T-cell (primary cell): ENCODE measurements at places on chromosomes 11 and 22. TPM values are rescaled to one million over a fixed set of nuclear protein-coding genes. Genes with fewer than 3 reads are reported as not detected.

DNA sequence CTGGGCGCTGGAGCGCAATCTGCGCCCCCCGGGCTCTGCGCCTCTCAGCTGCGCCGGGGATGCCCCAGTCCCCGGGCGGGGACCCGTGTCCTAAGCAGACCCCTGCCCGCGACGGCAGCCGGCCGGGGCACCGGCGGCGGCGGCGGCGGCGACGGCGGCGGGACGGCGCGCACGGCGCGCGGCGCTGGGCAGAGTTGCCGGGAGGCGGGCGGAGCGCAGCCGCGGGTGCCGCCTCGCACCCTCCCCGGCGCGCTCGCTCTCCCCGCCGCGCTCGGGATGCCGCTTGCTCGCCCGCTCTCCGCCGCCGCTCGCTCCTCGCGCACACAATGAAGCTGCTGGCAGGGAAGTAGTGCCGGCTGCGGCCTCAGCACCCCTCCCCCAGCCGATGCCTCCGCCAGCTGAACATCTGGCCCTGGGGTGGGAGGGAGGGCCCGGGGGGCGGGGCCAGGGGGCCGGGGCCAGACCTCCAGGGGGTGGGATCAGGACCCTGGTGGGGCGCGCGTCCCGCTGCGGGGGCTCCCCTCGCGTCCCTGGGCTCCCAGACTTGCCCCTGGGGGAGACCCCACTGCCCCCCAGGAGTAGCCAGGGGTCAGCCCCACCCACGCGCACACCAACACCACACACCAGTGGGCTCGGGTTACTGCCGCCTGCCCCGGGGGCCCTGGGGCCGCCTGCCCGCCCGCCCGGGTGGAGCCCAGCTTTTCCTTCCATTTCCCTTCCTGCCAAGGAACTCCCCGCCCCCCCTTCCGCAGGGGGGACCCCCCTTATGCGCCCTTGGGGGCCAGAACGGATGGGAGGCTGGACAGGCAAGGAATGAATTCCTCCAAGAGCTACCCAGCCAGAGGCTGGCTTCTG lies at the start of gene RCOR2:
RCOR2 (minus strand) TSS at position 328 of the 855 bp plus-strand sequence. CDS start 708 bp downstream, outside the sequence.
- H3K4me1 ChIP-seq, result peaks cover 51% of the 10 kb centered on the region
- DNase-seq, result peak; percentile 52
- no peak within 1 kb of the TSS for H3K27ac ChIP-seq
- H3K27me3 ChIP-seq, result peaks cover 28% of the 10 kb centered on the region
- H3K36me3 ChIP-seq, result no peaks in the 10 kb centered on the region
- H3K4me3 ChIP-seq, result peak within 1 kb of the TSS; percentile 54

- DNase-seq, result peak; percentile 77
- peak overlapping the region; percentile 96 for H3K27ac ChIP-seq
- no peaks in the 10 kb centered on the region for H3K27me3 ChIP-seq
- peaks cover 93% of the 10 kb centered on the region for H3K4me1 ChIP-seq
Measured at GRCh38 chr22:17777005-17777716, 2.9 kb upstream of the BID start.

GRCh38 chr22:29203488-29204454 lies 1.9 kb upstream of the EMID1 start:
- H3K4me3 ChIP-seq, result no peak overlapping the region
- H3K4me1 ChIP-seq, result peaks cover 31% of the 10 kb centered on the region
- H3K36me3 ChIP-seq, result no peaks in the 10 kb centered on the region

DNA sequence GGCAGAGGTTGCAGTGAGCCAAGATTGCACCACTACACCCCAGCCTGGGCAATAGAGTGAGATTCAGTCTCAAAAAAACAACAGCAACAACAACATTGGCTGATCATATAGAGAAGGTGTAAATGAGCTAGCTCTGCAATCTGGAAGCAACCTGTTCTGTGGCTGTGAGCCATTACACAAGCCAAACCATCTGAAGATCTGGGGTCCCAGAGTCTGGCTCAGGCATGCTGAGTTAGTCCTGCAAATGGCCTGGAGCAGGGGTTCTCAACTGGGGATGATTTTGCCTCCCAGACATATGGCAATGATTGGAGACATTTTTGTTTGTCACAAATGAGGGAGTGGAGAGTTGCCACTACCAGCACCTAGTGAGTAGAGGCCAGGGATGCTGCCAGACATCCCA lies 42.3 kb upstream of the RAB1B start:
- H3K27me3 ChIP-seq, result no peaks in the 10 kb centered on the region
- DNase-seq, result no peak

DNA sequence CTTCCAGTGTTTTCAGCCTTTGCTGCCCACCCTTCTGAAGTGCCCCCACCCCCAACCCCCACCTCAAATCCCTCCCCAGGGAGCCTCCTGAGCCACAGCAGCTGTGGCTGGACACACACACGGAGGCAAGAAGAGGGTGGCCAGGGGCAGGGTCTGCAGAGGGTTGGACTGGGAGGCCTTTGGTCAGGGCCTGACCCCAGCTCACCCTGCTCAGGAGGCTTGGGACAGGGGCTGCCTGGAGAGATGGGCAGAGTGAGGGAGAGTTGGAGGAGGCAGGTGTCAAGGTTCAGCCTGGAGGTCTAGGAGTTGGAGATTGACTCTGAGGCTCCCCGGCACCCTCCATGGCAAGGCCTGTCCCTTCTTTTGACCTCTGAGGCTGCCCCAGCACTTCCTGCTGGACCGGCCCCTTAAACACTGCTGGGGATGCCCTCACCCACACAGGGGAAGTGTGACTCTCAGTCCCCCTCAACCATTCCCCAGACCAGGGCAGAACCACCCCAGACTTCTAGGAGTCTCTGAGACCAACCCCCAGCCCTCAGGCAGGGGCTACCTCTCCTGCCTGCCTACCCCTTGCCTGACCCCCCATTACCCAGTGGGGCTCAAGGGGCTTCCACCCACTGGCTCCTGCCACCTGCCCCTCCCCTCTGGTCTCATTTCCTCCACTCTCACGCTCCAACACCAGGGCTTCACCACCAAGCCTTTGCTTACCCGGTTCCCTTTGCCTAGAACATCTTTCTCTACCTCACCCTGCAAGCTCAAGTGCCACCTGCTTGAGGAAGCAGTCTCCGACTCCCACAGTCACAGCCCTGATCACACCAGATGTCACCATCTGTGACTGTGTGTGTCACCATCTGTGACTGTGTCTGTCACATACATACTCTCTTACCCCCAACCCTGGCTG lies 8.6 kb downstream of the ARAP1 start:
- H3K27me3 ChIP-seq, result no peaks in the 10 kb centered on the region
- H3K36me3 ChIP-seq, result no peaks in the 10 kb centered on the region
- no peak for DNase-seq
- H3K4me3 ChIP-seq, result no peak overlapping the region
- H3K4me1 ChIP-seq, result peaks cover 79% of the 10 kb centered on the region

DNA sequence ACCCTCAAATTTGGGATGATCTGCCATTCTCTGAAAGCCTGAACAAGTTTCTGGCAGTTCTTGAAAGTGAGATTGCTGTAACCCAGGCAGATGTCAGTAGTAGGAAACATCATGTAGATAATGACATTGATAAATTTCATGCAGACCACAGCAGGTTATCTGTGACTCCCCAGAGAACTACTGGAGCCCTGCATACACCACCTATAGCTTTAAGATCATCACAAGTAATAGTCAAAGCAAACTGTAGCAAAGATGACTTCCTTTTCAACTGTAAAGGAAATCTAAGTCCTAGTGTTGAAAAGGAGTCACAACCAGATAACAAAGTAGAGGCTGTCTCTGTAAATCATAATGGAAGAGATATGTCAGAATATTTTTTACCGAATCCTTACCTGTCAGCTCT lies 31.0 kb downstream of the DDIAS start:
- no peak overlapping the region for H3K4me3 ChIP-seq
- no peak for DNase-seq
- no peaks in the 10 kb centered on the region for H3K36me3 ChIP-seq
- no peak overlapping the region for H3K27ac ChIP-seq
- H3K4me1 ChIP-seq, result peaks cover 8% of the 10 kb centered on the region

The OTOG gene
- total RNA-seq, result not detected

- H3K36me3 ChIP-seq, result peaks cover 14% of the 10 kb centered on the region
- no peak overlapping the region for H3K4me3 ChIP-seq
- DNase-seq, result no peak
- no peak overlapping the region for H3K27ac ChIP-seq
- H3K4me1 ChIP-seq, result no peaks in the 10 kb centered on the region
- no peaks in the 10 kb centered on the region for H3K27me3 ChIP-seq
Measured at GRCh38 chr11:894575-895201, 15.9 kb downstream of the CHID1 start.

- no peak overlapping the region for H3K27ac ChIP-seq
- H3K4me1 ChIP-seq, result no peaks in the 10 kb centered on the region
- DNase-seq, result no peak
- no peaks in the 10 kb centered on the region for H3K36me3 ChIP-seq
Measured at GRCh38 chr11:118837868-118838267, 45.8 kb upstream of the CXCR5 start.

- no peak overlapping the region for H3K4me3 ChIP-seq
- no peak overlapping the region for H3K27ac ChIP-seq
- peaks cover 15% of the 10 kb centered on the region for H3K27me3 ChIP-seq
- H3K4me1 ChIP-seq, result no peaks in the 10 kb centered on the region
- DNase-seq, result no peak
Measured at GRCh38 chr11:107598225-107599139, 7.5 kb downstream of the ELMOD1 start.

- H3K27ac ChIP-seq, result no peak overlapping the region
- DNase-seq, result no peak
- H3K4me3 ChIP-seq, result no peak overlapping the region
- peaks cover 26% of the 10 kb centered on the region for H3K27me3 ChIP-seq
- no peaks in the 10 kb centered on the region for H3K36me3 ChIP-seq
Measured at GRCh38 chr11:44004452-44005062, 43.2 kb upstream of the ACCSL start.

The KRTAP5-7 gene
- not detected for total RNA-seq

The CARD18 gene
- total RNA-seq, result not detected

The FZD4 gene
- not detected for total RNA-seq

DNA sequence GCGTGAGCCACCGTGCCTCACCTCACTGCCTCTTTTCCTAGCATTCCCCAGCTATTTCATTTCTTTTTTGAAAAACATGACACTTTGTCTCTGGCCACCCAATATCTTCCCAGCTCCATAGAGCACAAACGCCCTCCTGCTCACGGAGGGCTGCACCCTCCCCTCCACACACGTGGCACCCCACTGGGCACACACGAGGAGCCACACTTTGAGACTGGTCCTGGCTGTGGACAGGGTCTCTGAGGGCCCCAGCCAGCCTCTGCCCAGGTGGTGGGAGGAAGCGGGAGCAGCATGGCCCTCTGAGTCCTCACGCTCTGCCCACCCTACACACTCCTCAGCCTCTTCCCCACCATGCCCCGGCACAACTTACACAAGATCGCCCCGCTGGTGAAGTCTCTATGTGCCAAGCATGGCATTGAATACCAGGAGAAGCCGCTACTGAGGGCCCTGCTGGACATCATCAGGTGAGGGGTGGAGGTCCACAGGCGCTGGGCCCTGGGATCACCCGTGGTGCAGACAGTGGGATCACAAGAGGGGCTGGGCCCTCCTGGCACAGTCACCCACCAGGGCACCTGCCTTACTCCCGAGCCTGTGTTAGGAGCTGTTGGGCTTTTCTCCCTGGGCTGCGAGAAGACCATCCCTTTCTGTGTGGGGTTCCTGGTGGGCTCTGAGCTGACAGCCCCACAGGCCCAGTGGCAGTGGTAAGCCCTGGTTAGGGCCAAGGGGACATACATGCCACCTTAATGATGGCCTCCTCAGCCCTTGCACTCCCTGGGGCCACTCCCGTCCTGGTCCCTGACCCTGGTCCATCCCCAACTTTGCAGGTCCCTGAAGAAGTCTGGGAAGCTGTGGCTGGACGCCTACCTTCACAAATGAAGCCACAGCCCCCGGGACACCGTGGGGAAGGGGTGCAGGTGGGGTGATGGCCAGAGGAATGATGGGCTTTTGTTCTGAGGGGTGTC lies 26.2 kb downstream of the FADS3 start:
- H3K4me3 ChIP-seq, result no peak overlapping the region
- no peaks in the 10 kb centered on the region for H3K27me3 ChIP-seq
- no peak for DNase-seq
- peaks cover 11% of the 10 kb centered on the region for H3K36me3 ChIP-seq
- no peak overlapping the region for H3K27ac ChIP-seq

The NFRKB gene
- total RNA-seq, result 49.7 TPM

DNA sequence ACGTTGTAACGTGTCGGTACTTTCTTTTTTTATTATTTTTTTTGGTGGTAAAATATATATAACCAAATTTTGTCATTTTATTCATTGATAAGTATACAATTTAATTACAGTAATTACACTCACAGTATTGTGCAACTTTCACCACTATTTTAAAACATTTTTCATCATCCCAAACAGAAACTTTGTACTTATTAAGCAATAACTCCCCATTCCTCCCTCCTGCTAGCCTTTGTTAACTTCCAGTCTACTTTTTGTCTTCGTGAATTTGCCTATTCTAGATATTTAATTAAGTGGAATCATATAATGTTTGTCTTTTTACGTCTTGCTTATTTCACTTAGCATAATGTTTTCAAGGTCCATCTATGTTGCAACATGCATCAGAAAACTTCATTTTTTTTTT lies 58.5 kb downstream of the STIM1 start:
- no peak for DNase-seq
- H3K4me3 ChIP-seq, result no peak overlapping the region
- peaks cover 2% of the 10 kb centered on the region for H3K36me3 ChIP-seq
- H3K4me1 ChIP-seq, result peaks cover 10% of the 10 kb centered on the region

DNA sequence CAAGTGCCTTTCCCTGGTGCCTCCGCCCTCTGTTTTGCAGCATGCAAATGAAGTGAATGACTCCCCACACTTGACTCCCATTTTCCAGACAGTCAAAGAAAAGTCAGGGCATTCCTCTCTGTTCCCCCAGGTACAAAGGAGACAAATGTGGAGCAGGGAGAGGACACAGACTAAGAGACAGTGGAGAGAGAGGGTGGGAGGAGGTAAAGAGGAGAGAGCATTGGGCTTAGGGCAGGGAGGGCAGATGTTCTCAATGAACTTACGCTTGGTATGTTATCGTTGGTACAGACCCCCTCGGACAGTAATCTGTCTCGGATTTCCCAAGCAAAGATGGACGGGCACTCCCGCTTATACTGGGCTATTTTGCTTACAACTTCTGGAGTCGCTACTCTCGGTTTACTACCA lies 9.8 kb downstream of the PAX6 start:
- H3K27me3 ChIP-seq, result peaks cover 28% of the 10 kb centered on the region
- H3K4me3 ChIP-seq, result no peak overlapping the region
- H3K27ac ChIP-seq, result no peak overlapping the region
- no peak for DNase-seq

DNA sequence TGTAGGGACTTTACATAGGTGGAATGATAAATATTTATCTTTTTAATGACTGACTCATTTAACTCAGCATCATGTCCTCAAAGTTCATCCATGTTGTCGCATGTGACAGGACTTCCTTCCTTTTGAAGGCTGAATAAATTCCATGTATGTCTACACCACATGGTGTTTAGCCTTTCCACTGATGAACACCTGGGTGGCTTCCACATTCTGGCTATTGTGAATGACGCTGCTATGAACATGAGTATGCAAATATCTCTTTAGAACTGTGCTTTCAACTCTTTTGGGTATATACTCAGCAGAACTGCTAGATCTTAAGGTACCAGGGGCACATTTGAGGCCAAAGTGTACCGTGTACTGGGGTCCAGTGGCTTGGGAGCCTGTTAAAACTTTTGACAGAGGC lies 24.1 kb downstream of the LARGE1 start:
- no peak overlapping the region for H3K4me3 ChIP-seq
- no peak for DNase-seq
- H3K27me3 ChIP-seq, result peaks cover 3% of the 10 kb centered on the region
